Skeletal muscle cell (primary cell): ENCODE measurements at places on chromosomes 4 and X.

- no peak for DNase-seq
These were observed 349.3 kb upstream of the GALNT7 start for GRCh38 chr4:172819353-172819752.

DNA sequence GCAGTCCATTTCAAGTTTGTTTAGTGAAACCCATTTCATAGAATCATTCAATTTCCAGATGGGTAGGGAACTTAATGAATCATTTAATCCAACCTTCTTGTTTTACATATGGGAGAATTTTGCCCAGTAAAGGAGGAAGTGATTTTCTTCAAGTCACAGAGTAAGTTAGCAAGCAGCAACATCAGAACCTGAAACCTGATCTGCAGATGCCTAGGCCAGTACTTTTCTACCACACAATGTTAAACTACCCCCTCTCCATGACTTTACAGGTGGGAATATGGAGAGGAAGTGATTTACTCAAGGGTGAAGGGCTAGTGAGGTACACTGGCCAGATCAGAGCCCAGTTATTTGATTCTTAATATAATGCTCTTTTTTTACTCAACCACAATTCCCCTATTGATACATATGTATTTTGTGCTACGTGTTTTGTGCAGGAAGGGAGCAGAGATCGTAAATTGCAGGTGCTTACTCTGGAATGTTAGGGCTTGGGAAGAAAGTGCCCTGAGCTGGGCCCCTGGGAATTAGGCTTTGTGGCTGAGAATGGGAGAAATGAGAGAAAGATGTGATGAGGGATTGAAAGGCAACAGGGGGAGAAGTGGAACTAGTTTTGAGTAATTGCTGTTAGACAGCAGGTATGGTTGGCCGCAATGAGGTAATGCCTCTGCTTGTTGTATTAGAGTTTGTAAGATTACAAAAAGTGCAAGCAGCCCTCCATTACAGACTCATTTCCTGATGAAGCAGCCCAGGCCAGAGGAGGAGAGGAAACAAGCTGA is 6.8 kb downstream of the LHFPL1 start:
- DNase-seq: no peak

- no peak for DNase-seq
These were observed 344.1 kb downstream of the PCDH10 start for GRCh38 chr4:133493241-133493640.

DNA sequence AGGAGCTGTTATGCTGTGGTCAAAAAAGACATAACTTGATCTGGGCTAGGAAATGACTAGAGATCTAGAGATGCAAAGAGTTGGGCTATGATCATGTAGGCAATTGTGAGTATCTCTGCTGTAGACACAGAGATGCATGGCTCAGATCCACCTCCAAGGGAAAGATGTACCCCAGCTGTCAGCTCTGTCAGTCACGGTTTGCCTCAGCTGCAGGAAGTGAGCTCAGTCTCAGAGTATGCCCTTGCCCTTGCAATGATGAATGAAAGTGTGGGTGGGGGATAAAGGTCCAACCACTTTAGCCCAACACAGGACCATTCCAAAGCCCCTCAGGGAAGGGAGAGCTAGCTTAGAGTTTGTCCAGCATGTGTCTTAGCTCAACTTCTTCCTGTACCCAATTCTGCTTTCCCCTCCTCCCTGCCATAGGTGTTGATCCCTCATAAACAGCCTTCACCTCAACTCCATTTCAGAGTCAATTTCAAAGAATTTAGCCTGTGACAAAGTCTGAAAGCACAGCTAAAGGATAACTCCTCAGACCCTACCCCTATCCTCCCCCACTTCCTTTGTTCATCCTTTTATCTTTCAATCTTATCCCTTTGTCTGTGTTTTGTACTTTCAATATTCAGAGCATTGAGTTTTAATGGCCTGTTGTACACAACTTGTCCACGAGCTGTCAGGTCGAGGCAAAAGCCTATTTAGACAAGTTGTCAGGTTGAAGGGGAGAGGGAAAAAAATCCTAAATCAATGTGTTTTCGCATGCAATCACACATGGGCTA is 90.6 kb downstream of the MID1IP1 start:
- DNase-seq: peak; percentile 31

- DNase-seq: no peak
These were observed 713.4 kb downstream of the PCDH18 start for GRCh38 chr4:136818811-136819330.

DNA sequence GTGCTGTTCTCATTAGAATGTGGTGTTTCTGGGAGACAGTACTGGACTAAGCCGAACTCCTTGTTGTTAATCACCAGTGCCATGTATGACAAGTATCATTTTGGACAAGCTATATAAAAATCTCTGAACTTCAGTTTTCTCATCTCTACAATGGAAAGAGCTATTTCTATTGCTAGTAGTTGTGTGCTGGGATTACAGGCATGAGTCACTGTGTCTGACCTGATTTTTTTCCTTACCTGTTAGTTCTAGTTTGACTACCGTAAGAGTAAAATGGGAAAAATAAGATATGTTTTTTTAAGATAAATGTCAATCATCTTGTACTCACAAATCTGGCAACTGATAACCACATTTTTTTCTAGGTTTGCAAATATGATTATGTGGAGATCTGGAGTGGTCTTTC is 192.3 kb downstream of the TLL1 start:
- no peak for DNase-seq

DNA sequence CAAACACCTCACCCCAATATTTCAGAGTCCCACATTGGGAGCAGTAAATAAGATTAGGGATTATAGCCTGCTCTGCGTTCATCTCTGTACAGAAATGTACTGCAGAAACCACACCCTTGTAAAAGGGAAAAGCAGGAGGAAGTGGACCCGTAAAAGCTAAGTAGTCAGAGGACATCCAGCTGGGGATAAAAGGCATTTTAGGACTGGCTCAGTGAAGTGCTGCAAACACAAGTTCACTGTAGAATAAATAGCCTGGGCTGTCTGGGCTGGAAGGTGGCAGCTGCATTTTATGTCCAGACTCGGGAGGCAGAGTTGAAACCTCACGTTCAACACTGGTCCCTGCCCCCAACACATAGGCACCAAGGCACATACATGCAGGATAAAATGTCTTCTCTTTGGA is 178.7 kb upstream of the FAT1 start:
- DNase-seq: no peak

DNA sequence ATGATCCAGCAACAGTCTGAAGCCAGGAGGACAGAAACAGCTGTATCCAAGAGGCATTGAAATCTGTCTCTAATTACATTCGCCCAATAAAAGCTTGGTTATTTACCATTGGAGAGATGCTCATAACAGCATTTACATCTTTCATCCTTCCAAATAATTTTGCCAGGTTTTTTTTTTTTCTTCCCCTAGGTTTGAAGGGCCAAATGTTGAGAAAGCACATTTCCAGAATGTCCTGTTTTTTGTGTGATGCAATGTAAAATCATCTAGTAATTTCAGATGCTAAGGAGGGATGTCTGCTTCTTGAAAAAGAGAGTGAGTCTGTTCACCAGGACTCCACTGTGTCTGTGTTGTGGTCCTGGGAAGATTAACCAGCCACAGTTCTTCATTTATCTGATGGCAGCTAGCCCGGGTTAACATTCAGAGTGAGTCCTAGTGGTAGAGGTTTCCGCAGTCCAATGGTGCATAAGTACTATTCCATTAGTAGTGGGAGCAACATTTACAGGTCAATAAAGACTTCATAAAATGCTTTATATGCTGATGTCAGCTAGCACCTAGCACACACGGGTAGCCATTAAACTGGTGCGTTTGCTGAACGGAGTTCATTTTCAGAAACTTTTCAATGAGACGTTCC is 406.8 kb downstream of the STIM2 start:
- no peak for DNase-seq

DNA sequence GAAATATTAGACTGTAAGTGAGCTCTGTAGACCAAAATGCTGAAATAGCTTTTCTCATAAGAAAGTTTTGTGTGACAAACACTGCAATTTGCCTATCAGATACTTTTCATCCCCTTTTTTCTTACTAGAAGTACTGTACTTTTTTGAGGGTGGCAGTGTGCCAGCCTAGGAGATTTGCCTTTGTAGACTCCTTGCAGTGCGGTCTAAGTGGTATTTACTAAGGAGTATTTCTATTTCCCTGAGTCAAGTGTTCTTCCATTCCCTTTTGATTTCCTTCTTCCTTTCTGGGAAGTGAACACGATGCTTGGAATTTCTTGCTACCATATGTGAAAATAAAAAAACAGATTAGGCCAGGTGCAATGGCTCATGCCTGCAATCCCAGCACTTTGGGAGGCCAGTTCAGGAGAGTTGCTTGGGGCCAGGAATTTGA is 34.6 kb downstream of the PDLIM5 start:
- DNase-seq: no peak

DNA sequence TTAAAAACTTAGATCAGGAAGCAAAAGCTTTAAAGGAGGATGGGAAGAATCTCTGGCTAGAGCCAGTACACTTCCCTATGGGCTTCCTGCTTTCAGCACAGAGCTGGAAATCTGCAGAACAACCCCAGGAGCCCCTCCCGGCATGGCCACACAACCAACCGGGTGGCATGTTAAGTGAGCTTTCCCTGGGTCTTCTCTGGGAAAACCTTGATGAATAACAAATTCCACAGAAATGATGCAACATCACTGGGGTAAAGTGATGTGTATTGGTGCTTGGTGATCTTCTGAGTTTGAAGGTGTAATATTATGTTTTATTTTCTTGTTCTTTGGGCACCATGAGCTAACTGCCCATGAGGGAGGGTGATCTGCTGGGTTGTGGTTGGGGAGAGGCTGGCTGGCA is 22.1 kb downstream of the NHS start:
- no peak for DNase-seq

DNA sequence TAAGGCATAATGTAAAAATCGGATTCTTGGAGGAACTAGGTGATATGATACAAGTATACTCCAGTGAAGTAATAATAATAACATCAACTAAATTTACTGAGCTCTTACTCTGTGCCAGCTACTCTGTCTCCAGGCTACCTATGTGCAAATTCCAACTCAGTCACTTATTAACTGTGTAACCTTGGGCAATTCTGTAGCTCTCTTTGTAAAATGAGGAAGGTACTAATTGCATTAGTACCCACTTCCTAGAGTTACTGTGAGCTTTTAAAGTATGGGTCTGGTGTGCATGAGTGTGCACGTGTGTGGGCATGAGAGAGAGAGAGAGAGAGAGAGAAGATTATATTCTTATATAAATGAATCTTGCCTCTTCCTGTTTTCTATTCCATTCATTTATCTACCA is 169.9 kb downstream of the KCNIP4 start:
- no peak for DNase-seq

DNA sequence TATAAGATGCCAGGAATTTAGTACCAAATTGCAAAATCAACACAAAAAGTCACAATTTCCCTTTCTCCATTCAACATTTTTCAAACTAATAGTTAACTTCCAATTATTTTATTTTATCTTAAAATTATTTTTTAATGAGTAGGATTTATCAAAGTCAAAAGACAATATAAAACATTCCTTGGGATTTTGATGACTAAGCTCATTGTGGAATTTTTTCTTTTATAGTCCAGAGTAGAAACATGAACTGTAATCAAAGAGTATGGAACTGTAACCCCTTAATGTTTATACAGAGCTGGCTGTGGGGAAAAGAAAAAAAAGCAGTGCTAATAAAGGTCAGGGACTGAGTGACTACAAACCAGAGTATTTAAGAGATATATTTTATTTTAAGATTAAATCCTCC is 368.6 kb upstream of the CPXCR1 start:
- no peak for DNase-seq

DNA sequence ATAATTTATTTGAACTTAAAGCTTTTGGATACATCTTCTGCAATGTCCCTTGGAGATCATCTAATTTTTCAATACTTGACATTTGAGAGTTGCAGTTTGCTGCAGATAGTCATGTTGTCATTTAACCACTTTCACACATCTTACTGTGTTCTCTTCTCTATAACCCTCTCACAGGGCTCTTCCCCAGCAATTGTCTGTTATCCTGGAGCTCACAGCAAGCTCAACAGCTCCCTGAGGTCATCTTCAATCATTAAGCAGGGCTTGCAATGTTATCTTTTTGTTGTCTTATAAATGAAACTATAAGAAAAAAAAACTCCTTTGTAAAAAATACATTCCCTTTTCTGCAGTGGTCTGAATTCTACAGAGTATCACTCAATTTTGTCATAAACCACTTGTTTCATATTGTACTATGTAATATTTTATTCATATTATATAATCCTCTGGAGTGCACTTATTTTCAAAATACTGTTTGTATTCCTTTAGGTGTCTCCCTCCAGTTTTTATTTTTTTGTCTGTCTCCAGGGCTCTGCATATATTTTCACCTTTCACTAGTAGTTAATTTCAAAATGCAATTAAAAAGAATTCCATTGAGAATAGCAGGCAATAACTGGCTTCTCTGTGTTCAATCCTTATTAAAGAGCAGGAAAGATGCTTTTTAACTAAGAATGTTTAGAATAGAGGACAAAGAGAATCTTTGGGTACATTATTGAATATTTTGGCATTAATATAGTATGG is 106.3 kb upstream of the ARSJ start:
- DNase-seq: no peak

- DNase-seq: no peak
These were observed 258.0 kb downstream of the COL25A1 start for GRCh38 chr4:109044431-109044830.

GRCh38 chrX:85109235-85109634 is 105.6 kb downstream of the APOOL start:
- DNase-seq: no peak

GRCh38 chr4:37803348-37803973 is 23.0 kb upstream of the PGM2 start:
- no peak for DNase-seq

DNA sequence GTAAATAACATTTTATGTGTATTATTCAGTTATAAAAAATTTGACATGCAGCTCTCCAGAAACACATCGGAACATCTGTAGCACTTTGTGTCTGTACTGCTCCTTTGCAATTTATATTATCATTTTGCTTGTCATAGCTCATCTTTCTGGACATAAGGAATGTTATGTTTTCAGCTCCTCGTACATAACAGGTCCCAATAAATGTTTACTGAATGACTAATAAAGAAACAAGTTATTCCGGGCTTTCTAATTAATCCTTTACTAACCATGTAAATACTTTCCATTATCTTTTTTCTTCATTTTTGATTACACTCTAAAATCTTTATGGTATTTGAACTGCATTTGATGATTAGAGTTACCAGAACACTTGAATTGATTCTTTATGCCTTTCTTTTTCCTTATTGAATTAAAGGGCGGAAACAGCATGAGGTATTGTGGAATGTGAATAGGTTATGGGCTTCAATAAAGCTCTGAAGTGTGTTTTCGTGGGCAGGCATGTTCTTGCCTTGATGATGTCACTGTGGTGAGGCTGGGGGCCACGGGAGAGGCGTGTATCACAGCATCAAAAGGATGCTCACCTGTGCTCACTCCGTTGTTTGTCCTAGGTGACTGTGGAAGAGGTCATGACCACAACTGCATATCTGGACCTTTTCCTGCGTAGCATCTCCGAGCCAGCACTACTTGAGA is 131.6 kb downstream of the GATB start:
- no peak for DNase-seq
